ENCODE measurements at places on chromosomes 5 and 9.

- no peak for DNase-seq
Measured at GRCh38 chr5:999724-1000123, 8.9 kb upstream of the NKD2 start.

DNA sequence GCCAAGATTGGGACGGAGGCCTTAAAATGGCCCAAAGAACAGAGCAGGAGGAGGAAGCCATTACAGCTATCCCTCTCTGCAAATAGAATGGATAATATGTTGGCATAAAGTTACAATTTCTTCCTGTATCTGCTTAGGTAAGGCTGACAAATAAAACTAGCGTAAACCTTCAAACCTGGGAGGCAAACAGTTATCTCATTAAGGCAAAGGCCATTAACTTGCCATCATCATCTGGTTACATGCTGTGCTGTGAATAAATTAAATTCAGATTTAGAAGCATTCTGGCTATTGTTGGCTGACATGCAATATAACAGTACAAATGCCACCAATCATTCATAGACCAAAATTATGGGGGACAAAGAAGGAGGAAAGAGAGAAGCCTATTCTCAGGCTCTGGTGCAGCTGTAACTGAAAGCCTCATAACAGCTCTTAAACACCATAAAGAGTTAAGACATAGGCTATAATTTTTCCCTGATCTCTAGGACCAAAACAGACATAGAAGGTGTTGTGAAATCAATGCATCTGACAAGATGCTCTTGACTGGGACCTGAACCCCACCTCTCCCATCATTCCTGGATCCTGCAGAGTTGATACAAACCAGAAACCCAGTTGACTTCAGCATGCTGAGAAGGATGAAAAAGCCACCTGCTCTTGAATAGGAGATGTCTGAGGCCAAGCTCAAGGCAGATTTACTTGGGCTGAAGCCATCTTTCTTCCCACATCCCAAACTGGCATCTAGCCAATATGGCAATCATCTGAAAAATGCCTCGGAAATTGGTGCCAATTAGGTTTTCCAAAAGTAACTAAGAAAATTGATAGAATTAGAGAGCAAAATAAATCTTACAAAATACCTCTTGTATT is 62.5 kb downstream of the PLCXD3 start:
- no peak for DNase-seq

- no peak for DNase-seq
Measured at GRCh38 chr9:104074876-104075275, 19.2 kb upstream of the SMC2 start.

DNA sequence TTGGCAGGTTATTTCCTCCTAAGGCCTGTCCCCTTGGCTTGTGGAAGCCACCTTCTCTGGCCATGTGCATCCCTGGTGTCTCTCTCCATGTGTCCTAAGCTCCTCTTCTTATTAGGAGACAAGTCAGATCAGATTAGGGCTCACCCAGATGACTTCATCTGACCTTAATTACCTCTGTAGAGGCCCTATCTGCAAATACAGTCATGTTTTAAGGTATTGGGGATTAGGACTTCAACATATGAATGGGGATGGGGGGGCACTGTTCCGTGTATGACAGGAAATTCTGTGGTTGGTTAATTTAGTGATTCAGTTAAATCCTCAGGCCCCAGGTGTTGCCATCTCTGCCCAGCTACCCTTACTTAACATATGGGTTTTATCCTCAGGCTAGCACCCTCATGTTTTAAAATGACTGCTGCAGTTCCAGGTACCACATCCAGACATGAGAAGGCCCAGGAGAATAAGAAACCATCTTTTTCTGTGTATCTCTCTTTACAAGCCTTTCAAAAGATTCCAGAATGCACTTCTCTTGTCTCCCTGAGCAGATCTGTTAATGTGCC is 51.9 kb upstream of the RAI14 start:
- no peak for DNase-seq

- DNase-seq, result no peak
Measured at GRCh38 chr9:6144947-6145346, 70.7 kb upstream of the IL33 start.

- no peak for DNase-seq
Measured at GRCh38 chr9:80028501-80028900, 456.7 kb downstream of the TLE4 start.

DNA sequence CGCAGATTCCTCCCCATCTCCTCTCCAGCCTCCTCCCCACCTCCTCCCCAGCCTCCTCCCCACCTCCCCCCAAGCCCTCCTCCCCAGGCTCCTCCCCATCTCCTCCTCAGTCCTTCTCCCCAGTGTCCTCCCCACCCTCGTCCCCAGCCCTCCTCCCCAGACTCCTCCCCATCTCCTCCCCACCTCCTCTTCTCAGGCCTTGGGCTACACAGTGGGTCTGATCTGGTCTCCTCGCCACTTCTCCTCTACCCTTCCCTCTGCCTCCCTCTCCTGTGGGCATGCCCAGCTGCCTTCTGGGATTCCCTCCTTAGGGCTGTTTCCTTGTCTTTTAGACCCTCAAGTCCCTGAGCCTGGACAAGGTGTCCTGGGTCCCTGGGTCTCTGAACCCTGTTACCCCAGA is 28.3 kb downstream of the CXXC5 start:
- no peak for DNase-seq

GRCh38 chr9:126024581-126025230 is 277.5 kb downstream of the PBX3 start:
- DNase-seq, result no peak

DNA sequence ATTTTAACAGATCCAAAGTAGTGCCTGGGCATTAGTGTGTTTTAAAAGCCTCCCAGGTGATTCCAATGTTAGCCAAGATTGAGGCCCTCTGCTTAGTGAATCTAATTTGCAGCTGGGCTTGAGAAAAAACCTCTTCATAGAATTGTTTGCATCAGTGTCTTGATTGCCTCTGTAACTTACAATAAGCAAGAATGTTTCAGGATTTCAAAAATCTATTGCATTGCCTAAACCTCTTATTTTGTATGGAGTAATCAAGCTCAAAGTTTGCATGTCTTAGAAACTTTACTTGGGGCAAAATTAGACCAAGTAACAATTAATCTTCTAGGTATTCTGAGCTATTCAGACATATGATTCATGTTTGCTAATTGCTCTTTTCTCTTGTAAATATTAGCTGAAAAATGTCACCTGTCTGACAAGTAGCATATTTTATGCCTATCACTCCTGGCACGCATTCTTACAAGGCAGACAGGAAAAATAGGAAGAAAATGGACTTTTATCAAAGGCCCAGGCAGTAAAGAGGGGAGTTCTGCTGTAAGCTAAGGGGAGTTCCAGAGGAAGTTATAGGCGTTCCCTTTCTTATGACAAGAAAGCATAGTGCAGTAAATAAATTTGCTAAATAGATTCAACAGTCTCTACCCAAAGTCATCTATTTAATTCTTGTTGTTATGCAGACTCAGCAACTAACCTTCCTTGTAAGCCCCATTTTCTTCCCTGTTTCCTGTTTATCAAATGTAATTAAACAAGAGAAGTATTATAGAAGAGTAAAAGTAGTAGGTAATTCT is 21.0 kb downstream of the PDCD1LG2 start:
- peak; percentile 66 for DNase-seq

DNA sequence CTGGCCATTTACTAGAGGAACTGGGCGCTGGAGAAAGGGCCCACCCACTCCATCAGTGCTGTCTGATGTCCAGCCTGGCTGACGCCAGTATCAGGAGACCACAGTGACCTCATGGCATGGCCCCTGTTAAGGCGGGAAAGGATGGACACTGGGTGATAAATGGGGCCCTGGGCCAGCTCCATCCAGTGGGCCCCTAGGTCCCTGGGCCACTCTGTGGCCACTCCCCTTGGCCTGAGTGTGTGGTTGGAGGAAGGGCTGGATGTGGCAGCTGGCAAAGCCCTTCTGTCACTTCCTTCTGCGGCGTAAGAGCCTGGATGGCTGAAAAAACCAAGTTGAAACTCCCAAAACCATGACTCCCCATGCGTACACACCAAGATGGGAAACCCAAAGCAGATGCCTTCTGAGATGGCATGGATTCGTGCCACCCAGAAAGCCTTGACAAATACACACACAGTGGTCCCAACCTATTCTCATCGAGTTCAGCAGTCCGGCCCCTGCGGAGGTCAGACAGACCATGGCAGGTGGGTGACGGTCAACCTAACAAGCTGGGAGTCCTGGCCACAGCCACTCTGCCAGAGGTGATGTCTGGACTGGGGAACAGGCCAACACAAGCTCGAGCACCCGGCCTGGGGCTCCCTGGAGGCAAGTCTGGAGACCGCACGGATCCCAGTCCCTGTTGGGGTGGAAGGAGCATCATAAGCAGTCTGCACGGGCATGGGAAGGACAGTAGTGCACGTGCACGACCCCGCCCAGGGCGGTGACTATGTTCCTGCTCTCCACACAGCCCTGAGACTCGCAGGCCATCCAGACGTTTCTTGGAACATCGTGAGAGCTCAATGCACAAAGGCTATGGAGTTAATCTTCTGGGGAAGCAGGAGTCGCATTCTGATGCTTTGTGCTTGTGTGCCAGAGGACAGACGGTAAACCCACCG is 45.2 kb upstream of the NOTCH1 start:
- DNase-seq, result no peak

DNA sequence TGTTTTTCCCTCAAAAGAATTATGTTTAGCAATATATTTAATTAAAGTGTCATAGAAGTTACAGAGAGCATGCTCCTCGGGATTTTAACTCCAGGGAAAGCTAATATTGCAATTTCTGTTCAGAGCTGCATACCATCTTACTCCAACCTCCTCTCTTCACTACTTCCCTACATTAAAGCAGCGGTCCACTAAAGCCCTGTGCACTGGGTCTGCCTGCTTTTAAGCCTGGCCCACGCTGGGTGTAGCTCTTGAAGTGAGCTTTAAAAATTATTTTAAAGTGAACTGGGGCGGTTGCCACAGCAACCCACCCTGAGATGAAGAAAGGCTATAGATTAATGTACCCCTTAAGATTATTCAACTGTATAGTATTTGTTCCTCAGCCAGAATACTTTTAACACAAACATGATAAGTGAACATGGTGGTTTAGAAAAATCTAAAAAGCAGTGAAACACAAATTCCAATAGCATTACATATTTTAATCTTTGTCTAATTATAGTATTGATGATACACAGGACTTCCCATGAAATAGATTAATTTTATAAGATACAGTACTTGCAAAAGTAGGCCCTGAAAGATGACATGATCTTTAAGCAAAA is 3.9 kb upstream of the MEF2C start:
- DNase-seq, result no peak

DNA sequence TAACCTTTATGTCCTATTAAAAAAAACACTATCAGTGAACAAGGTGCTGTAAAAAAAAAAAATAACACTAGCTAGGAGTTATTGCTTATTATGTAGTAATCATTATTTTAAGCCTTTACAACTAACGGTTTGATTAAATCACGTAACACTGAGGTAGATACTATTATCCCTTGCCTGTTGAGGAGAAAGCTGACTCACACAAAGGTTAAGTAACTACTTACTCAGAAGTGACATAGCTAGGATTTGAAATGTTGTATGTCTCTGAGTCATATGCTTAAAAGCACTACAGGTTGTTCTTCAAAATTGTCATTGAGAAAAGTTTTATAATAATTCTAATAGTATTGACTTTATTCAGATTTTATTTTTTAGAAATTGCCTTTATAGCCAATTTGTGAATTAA is 8.8 kb downstream of the TENT2 start:
- DNase-seq, result no peak

DNA sequence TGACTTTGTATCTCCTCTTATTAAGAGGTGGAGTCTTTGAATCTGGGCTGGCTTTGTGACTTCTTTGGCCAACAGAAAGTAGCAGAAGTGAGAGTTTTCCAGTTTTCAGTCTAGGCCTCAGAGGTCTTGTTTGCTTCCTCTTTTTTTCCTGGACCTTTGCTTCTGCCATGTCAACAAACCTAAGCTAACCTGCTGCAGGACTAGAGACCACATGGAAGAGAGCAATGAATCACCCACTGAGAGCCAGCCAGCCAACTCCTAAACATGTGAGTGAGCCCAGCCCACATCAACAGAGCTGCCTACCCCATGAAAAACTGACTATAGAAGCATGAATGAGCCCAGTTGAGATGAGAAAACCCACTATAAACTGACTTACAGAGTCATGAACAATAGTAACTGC is 29.9 kb downstream of the MRPL22 start:
- no peak for DNase-seq

- DNase-seq, result no peak
Measured at GRCh38 chr5:10856683-10857337, 95.8 kb upstream of the DAP start.

DNA sequence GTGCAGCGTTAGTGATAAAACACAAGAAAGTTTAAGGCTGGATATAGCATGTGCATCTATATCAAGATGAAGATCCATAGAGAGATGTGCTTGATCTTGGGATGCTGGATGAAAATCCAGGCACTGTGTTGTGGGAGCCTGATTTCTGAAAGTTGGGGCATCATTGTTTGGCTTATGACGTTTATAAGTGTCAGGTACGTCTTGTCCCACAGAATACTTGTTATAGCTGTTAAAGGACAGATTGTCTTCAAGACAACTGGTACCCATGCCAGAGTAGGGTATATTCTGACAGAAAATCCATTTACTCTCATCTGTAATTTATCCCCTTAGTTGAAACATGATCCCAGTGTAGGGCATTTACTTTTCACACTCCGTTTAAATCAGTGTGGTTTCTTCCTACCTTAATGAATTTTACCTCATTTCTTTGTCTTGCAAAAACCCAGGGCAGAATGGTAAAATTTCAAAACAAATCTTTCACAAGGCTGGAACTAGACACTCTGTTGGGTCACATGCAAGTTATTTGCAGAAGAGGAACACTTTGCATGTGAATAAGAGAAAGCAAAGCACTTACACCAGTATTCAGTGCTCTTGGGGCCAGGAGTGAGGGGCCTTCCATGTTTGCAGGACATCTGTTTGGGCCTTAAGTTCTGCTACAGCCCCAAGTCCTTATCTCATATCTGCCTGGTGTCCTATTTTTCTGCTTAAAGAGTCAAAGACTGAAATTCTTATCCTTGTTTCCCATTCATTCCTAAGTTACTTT is 73.3 kb downstream of the GHR start:
- DNase-seq, result no peak

GRCh38 chr5:177421062-177421798 is 5.2 kb upstream of the GRK6 start:
- DNase-seq, result no peak

- DNase-seq, result no peak
Measured at GRCh38 chr5:2582106-2582505, 169.4 kb downstream of the IRX2 start.

- DNase-seq, result peak; percentile 38
Measured at GRCh38 chr5:474840-475661, 32.1 kb downstream of the EXOC3 start.

DNA sequence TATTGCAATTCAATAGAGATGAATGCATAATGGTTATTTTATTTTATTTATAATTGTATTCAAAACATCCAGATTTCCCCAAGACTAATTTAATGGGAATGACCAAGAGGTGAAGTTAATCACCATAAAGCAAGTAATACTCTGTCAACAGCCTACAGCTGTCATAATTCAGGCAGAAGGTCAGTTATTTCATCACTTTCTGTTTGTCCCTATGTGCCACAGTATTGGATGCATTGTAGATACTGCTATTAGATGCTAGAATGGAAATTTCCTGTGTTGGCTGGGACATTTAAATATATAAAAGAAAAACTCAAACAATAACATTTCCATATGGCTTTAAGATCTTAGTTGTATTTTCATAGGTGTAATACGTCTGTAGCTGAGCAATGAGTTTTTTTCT is 56.7 kb upstream of the MINAR2 start:
- no peak for DNase-seq

Measured in CD8-positive, alpha-beta T cell (primary cell).